Left colon (tissue), 2 donors: ENCODE measurements at places on chromosomes 5 and 9. TPM values are rescaled to one million over a fixed set of nuclear protein-coding genes. Genes with fewer than 3 reads are reported as not detected.
A peak's percentile ranks its signal among the peaks of the same experiment; 100 is the strongest.

GRCh38 chr5:150500328-150500841 is 7.5 kb upstream of the NDST1 start:
- DNase-seq: peak; percentile 54

DNA sequence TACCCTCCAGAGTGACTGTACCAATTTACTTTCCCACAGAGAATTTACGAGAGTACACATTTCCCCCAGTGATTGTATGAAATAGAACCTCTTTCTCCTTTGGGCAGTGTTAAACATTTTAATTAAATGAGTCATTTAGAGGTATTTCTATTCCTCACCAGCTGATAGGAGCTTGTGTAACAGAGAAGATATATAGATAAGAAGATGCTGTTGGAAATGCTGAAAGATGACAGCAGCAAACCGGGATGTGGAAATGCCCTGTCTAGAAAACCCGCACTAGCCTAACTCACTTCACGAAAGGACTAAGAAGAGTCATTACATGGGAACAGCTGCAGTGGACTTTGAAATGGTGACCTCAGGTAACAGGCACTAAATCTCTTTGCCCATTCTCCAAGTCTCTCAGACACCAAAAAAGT is 68.3 kb downstream of the LPAR1 start:
- no peak for DNase-seq

- no peak for DNase-seq
Observed at GRCh38 chr9:78765861-78766260, 468.9 kb downstream of the PSAT1 start.

DNA sequence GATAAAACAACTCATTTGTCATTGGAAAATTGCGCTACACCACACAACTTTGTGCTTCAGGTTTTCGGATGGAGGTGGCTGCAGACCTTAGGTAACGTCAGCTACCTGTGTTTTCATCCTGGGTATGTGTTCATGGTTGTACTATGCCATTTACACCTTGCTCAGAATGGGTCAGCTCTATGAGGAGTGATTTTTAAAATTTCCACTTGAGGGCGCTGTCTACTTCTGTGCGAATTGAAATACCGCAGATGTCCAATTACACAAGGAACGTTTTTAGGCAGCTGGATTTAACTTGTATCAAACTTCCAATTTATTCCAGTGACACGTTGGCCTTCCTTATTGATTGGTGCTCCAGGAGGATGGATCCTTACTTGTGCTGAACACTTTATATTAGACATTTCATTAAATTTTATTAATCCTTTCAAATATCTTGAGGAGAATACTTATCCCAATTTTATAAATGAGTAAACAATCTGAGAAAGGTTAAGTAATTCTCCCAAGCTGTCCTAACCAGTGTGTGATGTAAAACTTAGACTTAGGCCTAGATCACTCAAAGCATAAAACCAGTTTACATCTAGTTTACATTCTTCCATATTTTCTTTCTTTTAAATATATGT is 23.4 kb downstream of the DMRTA1 start:
- DNase-seq: no peak

GRCh38 chr5:33037076-33037475 is 326.0 kb downstream of the NPR3 start:
- no peak for DNase-seq

DNA sequence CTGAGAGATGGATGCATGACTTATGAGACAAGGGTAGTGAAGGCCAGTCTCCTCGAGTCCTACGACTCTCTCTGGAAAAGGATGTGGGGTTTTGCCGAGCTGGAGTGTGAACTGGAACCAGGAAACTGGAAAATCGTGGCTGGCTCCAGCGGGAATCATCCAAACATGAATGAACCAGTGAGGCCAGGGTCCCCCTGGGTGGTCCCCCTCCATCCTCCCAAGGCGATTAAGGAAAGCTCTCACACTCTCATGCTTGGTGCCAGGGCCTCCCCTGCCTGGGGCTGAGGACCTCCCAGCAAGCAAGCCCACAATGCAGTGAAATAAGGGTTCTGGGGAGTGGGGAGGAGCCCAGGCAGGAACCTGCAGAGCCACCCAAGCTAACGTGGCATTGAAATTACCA is 9.6 kb upstream of the AMBP start:
- no peak for DNase-seq

DNA sequence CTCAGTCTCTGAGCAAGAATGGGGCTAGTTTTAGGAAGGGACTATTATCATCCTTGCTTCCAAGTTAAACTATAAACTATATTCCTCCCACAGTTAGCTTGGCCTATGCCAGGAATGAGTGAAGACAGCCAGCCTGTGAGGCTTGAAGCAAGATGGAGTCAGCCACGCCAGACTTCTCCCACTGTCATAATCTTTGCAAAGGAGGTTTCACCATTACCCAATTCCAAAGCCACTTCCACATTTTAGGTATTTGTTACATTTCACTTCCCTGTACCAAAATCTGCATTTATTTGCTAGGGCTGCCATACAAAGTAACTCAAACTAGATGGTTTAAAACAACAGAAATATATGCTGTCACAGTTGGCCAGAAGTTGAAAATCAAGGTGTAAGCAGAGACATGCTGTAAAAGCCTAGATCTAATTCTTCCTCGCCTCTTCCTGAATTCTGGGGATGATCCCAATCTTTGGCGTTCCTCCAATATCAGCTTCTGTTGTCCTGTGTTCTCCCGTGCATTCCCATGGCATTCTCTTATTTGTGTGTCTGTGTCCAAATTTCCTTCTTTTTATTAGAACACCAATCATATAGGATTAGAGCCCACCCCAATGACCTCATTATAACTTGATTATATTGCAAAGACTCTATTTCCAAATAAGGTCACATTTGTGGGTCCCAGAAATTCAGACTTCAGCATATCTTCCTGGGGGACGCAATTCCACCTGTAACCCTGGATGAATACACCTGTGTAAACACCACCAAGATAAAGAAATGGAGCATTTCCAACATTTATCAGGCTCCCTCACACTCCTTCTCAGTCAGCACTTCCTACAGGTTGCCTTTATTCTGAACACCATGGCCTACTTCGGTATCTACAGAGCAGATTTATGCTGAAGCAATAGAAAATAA is 126.8 kb downstream of the GCNT1 start:
- DNase-seq: peak; percentile 34

DNA sequence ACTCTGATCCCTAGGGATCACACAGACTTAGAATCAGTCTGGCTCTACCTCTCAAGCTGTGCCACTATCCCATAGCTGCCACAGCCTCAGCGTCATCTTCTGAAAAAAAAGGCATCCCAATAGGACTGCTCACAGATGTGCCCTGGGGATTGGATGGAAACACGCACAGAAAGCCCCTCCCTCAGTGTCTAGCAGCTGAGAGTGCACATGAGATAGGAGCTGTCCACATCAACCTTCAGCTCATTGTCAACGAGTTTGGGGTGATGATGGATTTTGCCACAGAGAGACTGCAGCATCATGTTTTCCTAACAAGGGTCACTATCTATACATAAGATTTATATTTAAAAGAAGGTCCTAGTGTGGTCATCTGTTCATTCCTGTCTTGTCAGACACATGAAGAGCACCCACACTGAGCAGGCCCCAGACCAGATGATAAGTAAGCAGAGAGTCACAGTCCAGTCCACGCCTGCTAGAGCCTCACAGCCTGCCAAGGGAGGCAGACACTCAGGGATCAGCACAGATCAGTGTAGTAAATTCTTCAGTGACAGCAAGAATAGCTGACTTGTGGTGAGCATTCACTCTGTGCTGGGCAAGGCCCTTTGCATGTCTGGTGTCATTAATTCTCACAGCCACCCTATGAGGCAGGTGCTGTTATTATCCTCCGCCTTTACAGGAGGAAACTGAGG is 25.8 kb downstream of the AFAP1L1 start:
- no peak for DNase-seq

DNA sequence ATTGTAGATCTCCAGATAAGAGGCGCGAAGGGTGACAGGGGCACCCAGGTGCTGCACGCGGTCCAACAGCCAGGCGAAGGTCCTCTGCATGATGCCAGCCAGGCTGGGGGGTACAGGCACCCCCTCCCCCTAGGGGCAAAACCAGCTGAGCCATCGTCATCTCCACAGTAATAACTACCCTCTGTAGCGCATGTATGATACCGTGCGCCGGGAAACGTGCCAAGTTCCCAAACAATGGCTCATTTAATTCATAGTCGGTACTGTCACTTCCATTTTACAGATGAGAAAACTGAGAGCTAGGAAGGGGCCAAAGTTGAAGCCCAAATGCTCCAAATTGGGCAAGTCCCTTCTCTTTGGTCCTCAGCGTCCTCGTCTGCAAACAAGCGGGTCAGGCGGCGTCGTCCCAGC is 1.5 kb downstream of the KIF12 start:
- peak; percentile 66 for DNase-seq

GRCh38 chr9:130423272-130423671 is 21.5 kb upstream of the ASS1 start:
- DNase-seq: no peak

DNA sequence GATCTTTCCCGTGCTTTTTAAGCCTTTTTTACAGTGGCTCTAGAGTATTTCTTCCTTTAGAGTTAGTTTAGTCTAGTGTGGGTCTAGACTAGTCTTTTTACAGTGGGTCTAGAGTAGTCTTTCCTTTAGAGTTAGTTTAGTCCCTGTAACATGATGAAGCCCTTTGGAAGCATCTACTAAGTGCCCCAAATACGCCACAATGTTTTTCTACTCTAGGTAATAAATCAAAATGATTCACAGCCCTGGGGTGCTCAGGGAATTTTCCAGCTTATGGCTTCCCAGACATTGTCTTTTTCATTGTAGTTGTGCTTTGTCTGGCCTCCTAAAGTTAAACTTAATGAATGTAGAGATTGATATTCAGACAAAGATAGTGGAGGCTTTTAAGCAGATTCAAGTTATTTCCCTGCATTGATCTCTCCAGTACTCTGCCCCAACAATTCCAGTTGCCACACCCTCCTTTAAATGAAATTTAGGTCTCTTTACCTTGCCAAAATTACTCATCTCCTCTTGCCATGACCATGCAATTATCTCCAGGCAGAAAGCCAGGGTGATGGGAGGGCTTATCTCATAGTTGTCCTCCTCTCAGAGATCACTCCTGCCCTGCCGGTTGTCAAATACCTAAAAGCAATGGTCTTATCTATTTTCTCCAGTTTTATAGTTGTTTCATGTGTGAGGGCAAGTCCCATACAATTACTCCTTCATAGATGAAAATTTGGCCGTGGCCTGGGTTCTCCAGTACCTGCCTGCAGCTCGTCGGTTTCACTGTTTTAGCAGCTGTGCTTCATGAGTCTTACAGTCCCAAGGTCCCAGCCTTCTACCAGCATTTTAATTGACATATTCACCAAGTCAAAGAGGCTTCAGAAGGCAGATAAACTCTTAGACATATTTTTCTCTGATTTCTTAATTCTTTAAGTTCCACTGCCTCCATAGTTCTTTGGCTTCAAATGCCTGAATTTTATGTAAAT is 794.0 kb upstream of the COX7C start:
- DNase-seq: no peak

- no peak for DNase-seq
Observed at GRCh38 chr5:152883066-152883775, 478.1 kb upstream of the NMUR2 start.

DNA sequence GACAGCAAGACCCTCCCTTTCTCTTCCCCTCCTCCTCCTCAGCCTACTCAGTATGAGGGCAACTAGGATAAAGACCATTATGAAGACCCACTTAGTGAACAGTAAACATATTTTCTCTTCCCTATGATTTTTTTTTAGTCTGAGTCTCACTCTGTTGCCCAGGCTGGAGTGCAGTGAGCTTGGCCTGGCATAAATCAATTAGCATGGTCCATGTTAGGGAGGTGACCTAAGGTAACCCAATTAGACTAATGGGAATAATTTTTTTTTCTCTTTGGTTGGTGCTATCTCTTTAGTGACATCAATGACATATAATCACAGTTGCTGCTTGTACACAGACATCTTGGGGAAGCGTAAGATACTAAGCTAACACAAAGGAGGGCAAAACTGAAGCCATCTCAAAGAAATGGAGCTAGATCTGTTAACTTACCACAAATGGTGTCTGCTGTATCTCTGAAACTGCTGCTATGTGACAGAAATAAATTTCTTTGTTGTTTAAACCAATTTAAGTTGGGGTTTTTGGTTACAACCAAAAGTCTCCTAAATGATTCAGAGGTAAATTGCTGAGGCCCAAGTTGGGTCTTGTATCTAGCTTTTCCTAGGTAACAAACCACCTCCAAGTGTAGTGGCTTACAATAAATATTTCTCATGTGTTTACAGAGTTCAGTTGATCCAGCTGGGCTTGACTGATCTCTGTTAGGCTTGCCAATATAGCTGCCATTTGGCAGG is 13.3 kb downstream of the PKD2L2 start:
- no peak for DNase-seq

DNA sequence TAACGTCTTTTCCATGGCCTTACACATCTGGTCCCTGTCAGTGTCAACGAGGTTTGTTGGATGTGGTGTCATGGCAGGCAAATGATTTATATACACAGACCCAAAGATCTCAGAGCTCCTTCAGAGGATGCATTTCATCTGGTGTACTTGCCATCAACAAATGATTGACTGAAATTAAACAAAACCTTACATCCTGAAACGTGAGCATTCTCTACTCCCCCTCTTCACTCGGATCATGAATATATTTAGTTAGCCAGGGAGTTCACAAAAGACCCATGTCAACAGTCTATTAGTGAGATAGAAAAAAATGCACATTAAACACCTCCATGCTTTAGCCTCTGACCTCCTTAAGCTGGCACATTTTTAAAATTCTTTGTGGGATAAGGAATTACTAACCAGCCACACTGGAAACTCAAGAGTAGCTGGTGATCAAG is 215.6 kb downstream of the EFNA5 start:
- no peak for DNase-seq

DNA sequence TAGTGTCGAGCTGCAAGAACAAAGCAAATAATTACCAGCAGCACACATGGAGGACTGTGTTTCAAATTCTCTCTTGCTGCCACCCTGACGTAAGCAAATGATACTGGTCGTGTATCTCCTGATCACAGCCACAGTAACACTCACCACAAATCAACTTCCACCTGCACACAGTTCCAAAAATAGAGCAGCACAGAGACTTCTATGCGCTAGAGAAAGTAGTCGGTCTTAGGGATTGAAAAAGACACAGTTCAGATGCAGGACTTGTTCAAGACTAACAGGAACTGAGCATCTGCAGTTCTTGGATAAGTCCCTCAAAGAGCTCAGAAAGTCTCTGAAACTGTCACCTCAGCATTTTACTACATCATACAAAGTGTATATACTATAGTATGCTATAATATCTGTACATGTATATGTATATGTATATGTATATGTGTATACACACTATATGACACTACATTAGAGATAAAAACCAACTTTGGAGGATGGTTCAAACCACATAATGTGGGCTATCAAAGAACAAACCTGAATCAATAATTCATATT is 279.0 kb downstream of the GLIS3 start:
- DNase-seq: no peak

Gene FBP2
- not detected for total RNA-seq

Gene REEP2
- total RNA-seq: 0.55 TPM

Gene CCNI2
- total RNA-seq: 11.4 TPM

Gene RNF180
- 3.5 TPM for total RNA-seq

Gene PLPP7
- 1.1 TPM for total RNA-seq

Gene GABRA6
- not detected for total RNA-seq

Gene ENHO
- 0.89 TPM for total RNA-seq

Gene LCN15
- total RNA-seq: 15.9 TPM

Gene CDH10
- 0.15 TPM for total RNA-seq

Gene GPR150
- 0.45 TPM for total RNA-seq
